ENCODE measurements at places on chromosomes 1 and 21.

DNA sequence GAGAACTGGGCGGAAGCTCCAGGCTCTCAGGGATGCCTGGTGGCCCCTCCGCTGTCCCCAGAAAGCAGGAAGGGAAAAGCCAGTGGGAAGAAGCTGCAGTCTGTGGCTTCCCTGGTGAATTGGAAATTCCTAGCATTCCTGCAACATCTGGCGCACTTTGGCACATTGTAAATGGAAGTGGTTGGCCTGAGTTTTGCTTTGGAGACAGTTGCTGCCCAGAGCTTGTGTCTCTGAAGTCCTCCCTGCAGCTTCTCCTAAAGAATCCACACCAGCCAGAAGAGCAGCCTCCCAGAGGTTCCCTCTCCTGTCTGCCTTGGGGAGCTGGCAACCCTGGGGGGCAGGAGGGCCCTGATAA lies 48.2 kb downstream of the ARHGEF10L start:
- DNase-seq: no peak

GRCh38 chr1:23559136-23559984 lies at the start of gene ID3:
TSS of gene ID3 (minus strand) at chr1:23559501. CDS start at chr1:23559426, 75 bp downstream.
- peak; percentile 94 for DNase-seq

GRCh38 chr1:69294171-69294570 lies 273.6 kb upstream of the LRRC7 start:
- peak; percentile 53 for DNase-seq

DNA sequence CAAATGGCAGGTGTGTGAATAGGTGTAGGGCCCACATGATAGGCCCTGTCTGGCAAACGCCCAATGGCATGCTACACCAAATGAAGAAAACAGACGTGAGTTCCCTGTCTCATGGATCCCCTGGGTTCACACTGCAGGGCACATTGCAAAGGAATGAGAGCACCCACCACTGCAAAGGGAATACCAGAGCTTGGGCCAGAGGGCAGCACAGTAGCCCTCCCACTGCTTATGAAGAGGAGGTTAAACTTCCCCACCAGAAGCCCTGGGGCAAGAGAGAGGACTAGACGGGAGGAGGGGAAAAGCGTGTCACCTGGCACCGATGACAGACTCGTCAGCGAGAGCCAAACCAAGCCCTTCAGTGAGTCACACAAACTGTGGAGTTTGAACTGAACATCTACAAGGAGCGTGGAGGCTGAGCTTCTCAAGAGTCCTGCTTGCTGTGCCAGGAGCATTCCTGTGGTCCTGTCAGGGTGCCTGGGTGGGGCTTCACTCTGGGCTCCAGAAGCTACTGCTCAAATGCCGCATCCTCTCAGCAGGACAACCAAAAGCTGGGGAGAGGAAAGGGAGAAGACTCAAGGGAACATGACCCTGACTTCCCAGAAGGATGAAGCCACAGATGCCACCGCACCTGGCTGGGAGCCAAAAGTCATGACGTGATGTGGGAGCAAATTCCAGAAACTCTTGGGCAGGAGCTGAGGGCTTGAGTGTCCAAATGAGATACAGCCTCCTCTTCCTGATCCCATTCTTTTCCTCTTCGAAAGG lies 61.1 kb downstream of the TOMM20 start:
- DNase-seq: peak; percentile 40

DNA sequence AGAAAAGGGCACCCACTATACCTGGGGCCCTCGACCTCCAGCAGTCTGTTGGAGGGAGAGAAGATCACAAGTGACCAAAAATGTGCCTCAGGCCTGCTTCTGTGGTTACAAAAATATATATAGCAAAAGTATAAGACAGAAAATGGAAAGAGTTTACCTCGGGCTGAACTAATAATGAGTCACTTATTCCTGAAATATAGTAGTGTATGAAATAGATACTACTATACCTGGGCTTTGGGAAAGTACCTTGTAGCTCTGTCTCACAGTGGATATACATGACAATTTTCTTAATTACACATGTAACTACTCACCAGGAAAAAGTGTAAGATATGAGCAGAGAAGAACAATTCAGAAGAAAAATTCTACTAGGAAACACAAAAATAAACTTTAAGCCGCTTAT lies 7.3 kb upstream of the APCS start:
- no peak for DNase-seq

DNA sequence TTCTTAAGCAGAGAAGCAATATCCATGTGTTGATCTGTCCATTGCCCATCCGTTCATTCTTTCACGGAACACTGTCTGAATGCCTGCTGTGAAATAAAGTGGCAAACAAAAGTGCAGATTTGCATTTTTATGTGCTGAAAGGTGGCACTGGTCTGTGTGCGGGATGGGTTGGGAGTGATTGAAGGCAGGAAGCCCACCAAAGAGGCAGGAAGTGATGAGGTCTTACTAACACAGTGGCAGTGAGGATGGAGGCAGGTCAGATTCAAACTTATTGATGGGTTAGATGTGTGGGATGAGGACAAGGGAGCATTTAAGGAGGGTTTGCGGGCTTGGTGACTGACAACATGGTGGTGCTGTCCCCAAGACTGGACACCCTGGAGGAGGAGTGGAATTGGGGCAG lies 8.3 kb downstream of the PTPRF start:
- DNase-seq: no peak

GRCh38 chr1:20361805-20362381 lies 71.2 kb downstream of the VWA5B1 start:
- DNase-seq: peak; percentile 38

- DNase-seq: no peak
These were observed 249.0 kb downstream of the PDE4B start for GRCh38 chr1:66041654-66042053.

DNA sequence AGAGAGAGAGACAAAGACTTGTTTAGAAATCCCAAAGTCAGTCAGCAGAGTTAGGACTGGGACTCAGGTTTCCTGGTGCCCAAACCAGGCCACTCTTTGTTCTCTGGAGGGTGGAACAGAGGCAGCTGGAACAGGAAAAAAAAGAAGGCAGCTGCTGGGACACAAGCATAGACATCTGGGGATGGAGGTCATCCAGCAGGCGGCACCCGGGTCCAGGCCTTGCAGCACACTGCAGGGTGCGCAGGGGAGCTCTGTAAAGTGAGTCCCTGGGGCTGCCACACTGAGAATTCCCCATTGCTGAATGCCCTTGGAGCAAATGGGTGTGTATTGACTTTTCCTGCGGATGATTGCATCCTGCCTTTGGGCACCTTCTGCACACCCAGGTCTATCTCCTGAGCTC lies 222.9 kb upstream of the CSF3R start:
- no peak for DNase-seq

DNA sequence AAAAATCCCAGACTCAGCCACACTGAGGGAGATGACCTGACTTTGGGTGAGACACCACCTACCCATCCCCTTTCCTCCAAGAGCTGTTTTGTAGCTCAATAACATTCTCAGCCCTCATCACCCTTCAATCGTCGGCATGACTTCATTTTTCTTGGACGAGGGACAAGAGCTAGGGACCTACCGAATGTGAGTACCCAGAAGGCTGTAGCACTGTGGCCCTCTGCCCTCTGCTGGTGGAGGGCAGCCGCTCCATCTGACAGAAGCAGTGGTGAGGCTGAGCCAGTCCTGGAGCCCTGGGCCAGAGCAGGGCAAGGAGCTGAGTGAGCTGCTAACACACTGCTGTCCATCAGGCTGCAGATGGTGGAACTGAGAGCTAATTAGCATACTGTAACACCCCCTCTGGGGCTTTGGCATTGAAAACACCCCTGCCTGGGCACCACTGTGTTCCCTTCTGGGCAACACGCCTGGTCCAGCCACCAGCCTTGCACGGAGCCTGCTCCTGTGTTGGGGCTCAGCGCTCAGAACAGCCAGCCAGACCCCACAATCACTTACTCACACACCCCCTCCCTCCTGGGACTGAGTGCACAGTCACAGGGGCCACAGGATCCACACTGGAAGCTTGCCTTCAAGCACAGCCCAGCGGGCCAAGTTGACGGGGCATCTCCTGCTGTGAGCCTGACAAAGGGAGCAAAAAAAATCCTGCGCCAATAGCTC lies 18.3 kb upstream of the ALPL start:
- peak; percentile 78 for DNase-seq

DNA sequence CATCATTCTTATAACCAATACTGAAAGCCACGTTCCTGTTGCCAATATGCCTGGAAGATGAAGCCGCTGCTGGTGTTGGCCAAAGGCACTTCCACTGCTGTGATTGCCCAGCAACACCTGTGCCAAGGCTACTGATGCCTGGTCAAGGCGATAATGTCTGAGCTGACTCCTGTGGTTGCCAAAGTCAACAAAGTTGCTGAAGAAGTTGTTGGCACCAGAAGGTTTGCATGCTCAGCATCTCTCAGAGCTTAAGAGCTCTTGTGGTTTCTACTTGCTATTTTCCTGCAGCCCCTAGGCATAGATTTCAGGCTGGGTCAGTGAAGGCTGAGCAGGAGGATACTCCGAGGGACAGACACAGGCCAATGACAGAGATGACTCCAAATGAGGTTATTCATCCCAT lies 63.4 kb upstream of the RAB3GAP2 start:
- no peak for DNase-seq

DNA sequence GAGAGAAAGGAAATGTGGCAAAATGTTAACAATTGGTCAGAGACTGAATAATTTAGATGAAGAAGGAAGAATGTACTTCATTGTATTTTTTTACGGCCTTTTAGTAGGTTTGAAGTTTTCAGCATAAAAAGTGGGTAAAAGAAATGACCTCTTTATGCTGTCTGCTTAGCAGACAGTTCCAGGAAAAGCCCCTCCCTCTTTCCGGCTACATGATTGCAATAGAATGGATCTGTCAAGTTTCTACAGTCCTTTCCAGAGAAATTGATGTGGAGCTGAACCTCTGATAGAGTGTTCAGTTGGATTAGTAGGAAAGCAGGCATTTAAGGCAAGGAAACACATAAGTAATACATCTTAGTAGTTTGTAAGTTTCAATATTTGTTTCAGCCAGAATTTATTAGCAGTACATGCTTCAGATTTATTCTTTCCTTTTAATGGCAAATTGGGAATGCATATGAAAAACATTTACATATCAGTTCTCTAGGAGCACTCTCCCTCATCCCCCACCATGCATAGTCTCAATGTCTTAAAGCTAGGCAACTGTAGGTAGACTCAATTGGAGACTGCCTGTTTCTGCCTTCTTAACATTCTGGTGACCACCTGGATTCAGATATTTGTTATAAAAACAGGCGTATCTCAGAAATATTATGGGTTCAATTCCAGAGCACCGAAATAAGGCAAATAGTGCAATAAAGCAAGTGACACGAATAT lies 36.4 kb downstream of the HS2ST1 start:
- DNase-seq: no peak

DNA sequence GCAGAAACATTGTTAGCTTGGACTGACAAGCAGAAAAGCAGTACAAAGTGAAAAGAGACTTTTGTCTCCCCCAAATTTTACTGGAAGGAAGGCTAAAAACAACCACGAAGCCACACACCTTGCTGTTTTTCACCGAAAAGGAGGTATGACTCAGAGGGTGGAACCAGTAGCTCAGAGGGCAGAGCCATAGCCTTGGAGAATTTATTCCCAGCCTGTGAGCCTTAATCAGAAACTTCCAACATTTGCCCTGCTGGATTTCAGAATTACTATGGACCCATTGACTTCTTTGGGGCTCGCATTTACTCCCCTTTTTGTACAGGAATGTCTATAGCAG lies 32.0 kb downstream of the RPS6KC1 start:
- DNase-seq: no peak
